ENCODE measurements at places on chromosomes 7 and 10.

DNA sequence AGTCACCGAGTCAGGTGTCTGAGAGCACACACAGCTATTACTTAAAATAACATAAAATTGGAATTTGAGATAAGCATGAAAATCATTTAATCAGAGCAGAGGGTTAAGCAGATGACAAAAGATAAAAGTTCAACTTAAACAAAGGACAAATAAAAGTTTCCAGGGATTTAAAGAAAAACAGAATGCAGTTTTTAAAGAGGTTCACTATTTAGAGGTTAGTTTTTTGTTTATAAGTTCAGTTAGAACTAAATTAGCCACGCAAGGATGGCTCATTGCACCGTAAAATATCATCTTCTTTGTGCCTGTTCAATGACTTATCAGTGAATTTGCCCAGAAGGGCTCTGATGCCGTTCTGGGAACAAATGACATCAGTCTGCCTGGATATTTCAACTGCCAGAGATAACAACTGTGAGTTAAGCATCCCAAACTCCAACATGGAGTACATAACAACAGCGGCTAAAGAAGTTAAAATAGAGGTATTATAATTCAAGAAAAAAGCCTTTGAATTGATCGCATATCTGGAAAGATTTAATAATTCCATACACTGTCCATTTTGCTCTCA, 107.8 kb downstream of the ANK3 start:
- no peak for DNase-seq

DNA sequence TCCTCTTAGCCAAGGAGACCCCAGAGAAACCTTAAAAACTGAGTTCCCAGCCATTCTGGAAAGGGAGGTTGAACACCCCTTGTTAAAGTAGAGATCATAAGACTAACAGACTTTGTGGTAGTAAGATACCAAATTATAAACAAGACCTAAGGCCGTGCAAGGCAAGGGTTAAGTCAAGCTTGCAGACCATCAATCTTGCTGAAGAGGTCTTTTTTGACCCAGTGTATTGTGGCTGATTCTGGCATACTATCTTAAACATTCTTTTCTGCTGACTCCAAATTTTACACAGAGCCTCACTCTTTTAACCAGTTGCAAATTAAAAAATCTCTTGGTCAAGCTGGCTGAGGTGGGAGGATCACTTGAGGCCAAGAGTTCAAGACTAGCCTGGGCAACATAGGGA, 1.2 kb upstream of the TBRG4 start:
- no peak for DNase-seq

DNA sequence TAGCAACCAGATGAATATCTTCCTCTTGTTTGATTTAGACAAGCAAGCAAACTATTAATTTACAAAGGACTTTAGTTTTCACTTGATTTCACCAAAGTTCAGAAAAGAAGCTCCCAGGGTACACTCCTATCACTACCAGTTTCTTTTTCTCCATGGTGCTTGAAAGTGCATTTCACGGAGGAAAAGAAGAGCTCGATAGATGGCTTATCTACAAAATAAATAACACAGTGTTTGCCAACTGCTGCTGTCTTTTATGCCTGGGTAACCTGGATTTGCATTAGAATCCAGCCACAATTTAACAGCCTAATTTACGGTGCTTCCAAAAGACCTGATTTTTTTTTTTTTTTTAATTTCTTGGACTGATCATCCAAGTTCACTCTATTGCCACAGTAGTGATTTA, 275.7 kb downstream of the GPR37 start:
- no peak for DNase-seq

- no peak for DNase-seq
These were observed 35.7 kb upstream of the MDFIC start for GRCh38 chr7:114886241-114886640.

DNA sequence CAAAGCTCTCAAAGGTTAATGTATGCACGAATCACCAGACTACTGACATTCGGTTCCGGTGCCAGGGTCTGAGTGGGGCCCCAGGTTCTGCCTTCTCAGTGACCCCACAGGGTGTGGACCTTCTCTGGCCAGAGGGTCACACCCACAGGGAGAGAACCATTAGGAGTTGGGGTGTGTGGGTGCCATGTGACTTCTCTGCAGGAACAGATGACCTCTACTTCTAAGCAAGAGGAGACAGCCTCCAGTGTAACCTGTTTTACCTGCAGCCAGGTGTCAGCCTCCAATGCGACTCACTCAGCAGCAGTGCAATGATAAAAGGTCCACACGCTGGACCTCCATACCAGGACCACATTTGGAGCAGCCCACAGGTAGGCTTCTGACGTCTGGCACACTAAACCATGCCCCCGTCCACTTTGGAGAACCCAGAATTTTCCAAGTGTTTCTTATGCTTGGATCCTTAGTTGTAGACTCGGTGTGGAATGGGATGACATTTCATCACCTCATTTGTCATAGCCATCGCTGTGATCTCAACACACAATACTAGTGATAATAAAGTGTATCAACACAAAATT, 16.2 kb upstream of the INSIG1 start:
- DNase-seq = no peak

DNA sequence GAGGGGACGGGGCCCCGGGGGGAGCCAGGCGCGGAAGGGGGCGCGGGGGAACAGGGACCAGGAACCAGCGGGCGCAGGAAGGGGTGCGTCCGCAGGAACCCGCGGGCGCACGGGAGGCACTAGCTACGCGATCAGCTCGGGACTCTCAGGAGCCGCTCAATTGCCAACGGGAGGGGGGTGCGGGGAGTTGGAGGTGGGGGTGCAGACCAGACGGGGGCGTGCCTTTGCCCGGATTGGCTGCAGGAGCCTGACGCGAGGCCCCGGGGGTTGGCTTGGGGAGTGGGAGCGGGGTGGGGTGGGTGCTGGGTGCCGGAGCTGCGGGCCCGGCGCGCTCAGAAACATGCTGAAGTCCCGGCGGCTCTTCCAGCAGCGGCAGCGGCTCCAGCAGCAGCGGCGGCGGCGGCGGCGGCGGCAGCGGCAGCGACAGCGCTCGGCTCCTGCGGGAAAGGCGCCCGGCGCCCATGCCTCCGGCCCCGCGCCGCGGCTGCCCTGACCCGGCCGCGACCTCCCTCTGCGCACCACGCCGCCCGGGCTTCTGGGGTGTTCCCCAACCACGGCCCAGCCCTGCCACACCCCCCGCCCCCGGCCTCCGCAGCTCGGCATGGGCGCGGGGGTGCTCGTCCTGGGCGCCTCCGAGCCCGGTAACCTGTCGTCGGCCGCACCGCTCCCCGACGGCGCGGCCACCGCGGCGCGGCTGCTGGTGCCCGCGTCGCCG, at the start of gene ADRB1:
ADRB1 (plus strand) TSS at position 335 of the 715 bp plus-strand sequence; CDS start at position 602, 267 bp downstream.
- DNase-seq = peak; percentile 92

- no peak for DNase-seq
These were observed 6.0 kb upstream of the PNLIPRP2 start for GRCh38 chr10:116614796-116615195.

DNA sequence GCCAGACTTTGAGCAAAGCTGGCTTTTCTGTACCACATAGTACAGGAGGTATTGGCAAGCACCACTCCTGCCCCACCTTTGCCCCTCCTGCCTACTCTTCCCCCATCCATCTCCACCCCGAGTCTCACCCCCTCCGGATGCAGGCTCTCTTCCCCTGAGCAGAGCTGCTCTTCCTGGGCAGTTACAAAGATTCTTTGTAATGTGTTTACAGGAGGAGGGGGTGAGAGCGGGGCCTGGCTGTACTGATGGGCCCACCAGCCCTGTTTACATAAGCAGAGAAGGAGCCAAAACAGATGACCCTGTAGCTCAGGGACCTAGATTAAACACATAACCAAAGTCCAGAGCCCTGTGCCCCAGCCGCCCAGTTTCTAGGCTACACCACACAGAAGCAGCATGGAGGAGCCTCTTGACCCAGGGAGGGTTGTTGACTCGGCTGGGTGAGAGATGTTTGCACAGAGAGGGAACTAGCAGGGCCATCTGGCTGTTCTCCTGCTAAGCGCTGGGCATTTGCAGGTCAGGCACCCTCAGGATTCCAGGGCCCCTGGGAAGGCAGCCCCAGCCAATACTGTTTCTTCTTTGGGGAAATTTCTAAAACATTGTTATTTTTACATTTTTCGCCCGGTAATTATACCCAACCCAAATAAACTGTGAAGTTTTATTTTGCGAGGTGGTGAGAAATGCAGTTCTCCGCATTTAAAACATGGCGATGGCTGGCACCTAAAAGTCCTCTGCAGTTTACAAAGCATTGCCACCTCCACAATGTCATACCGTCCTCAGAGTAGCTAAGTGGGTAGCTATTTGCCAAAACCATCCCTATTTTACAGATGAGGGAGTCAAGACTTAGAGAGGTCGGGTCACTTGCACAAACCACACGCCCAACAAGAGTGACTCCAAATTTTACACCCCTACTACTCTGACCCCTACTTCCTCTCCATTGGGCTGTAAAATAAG, 11.4 kb upstream of the ZKSCAN1 start:
- no peak for DNase-seq

DNA sequence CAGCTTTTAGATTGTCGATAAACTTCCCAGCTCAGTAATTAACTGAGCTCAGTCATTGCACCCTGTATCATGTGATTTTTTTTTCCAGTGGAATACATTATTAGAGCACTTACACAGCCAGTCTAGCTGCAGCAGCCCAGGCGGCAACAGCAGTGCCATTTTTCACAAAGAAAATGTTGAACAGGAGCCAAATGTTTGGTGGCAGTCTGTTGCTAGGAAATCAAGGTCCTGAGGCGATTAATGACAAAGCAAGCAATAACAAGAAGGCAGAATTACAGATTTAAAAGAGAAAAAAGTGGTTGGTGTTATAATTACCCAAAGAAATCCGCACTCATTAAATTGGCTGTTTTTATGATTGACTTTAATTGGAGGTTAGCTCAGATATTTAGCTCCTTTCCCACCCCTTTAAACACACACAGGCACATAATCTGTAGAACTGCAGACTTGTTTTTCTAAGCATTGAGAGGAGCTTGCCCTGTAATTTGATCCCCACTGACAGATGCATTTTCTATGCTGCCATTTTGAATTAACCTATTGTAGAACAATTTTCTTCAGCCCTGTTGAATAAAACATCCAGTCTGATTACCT, 267.4 kb downstream of the ADK start:
- DNase-seq = no peak

DNA sequence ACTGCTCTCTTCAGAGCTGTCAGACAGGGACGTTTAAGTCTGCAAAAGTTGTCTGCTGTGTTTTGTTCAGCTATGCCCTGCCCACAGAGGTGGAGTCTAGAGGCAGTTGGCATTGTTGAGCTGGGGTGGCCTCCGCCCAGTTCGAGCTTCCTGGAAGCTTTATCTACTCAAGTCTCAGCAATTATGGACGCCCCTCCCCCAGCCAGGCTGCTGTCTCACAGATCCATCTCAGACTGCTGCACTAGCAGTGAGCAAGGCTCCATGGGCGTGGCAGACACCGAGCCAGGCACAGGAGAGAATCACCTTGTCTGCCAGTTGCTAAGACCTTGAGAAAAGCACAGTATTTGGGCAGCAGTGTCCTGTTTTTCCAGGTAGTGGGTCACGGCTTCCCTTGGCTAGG, 98.1 kb downstream of the SDHAF3 start:
- no peak for DNase-seq

DNA sequence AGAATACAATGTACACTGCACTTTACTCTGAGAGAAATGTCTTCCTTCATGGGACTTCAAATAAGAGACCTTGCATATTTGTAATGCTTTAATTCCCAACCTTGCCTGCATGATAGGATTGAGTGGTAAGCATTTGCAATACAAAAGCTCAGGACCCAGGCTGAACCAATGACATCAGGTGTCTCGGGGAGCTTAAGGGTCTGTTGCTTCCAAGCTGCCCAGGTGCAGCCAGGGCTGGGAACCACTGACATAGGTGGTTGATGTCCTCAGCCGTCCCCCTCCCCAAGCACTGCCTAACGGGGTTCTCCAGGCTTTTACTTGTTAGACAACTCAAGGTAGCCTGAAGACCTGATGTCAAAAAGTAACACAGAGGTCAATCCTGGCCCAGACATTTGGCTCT, 29.1 kb downstream of the FIGNL1 start:
- no peak for DNase-seq

- DNase-seq = no peak
These were observed 201.9 kb downstream of the ADARB2 start for GRCh38 chr10:1535301-1535965.

GRCh38 chr10:102705531-102705930, 8.7 kb downstream of the ARL3 start:
- DNase-seq = no peak

- no peak for DNase-seq
These were observed 58.8 kb upstream of the AKR1E2 start for GRCh38 chr10:4767033-4767814.

GRCh38 chr10:101385866-101386658, 32.1 kb downstream of the BTRC start:
- DNase-seq = no peak

DNA sequence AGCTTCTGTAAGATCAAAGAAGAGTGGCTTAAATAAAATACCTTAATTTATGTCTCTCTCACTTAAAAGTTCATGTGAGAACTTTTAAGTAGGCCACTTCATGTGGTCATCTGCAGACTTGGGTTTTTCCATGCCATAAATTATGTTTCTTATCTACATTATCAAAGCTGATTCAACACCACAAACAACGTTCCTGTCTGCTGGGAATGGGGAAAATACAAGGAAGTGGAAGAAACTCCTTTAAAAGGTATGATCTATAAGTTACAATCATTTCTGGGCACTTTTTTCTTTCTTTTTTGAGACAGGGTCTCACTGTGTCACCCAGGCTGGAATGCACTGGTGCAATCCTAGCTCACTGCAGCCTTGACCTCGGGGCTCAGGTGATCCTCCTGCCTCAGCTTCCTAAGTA, 16.9 kb upstream of the OTUD1 start:
- DNase-seq = no peak

DNA sequence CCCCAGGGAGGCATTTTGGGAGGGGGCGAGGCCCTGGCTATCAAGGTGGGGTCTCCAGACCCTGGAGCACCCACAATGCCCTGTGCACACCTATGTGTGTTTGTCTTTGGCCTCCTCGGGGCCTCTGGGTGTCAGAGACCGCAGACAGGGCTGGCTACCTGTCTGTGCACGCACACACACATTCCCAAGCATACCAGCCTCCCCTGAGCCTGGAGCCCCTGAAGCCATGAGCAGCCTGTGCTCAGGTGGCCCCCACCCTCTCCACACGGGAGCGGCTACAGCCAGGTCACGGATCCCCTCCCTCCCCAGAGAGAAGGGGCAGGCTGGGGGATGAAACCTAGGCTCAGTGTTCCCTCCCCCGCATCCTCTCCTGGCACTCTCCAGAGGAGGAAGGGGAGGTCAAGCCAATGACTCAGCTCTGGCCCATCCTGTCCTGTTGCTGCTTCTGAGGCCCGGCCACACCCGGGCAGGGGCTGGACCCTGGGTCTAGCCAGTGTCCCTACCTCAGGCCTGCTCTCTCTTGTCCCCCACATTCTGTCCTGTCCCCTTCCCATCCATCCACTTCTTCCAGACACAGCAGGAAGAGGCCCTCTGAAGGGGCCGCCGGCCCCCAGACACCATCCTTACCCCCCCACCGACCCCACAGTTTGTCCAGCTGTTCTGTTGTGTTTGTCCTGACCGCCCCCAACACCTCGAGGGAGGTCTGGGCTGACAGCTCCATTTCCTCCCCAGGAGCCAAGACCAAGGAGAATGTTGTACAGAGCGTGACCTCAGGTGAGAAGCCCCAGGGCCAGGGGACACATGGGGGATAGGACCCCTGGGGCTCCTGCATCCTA, 720 bp downstream of the SNCG start:
- peak; percentile 84 for DNase-seq

- DNase-seq = no peak
These were observed 37.4 kb downstream of the VCL start for GRCh38 chr10:74035303-74035702.

All from left cardiac atrium (tissue), 4 donors.